ENCODE measurements at places on chromosomes 11 and 22. TPM values are rescaled to one million over a fixed set of nuclear protein-coding genes. Genes with fewer than 3 reads are reported as not detected.
A peak's percentile ranks its signal among the peaks of the same experiment; 100 is the strongest.

SCUBE2 gene
- total RNA-seq = 8.8 TPM

DNA sequence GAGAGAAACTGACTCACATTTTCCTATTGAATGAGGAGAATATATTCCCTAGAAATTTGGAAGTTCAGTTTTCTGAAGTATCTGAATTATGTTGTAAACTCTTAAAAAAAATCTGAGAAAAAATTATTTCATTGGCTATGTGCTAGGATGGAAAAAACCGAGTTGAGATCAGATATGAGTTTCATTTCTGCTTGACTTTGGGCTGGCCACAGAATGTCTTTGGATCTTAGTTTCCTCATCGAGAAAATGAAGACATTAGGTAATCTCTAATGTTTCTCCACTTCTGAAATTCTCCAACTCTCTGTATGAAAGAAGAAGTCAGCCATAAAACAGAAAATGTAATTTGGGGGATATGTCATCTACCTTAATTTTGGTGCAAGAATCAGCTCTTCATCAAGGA, 28.8 kb downstream of the SLN start:
- no peak for DNase-seq

GRCh38 chr11:96235751-96236150, 107.2 kb downstream of the MAML2 start:
- no peak for DNase-seq

- DNase-seq = no peak
These were observed 24.0 kb downstream of the ARFGAP3 start for GRCh38 chr22:42833104-42833503.

GRCh38 chr11:70584498-70585235, 186.3 kb downstream of the CTTN start:
- DNase-seq = no peak

GRCh38 chr11:61967924-61968757, 707 bp upstream of the FTH1 start:
- peak; percentile 80 for DNase-seq

- no peak for DNase-seq
These were observed 39.1 kb upstream of the SHISAL1 start for GRCh38 chr22:44351685-44352377.

Measured in sciatic nerve (tissue), 2 donors.